Upper lobe of right lung (tissue), 1 donor: ENCODE measurements at places on chromosomes 2 and 18.

DNA sequence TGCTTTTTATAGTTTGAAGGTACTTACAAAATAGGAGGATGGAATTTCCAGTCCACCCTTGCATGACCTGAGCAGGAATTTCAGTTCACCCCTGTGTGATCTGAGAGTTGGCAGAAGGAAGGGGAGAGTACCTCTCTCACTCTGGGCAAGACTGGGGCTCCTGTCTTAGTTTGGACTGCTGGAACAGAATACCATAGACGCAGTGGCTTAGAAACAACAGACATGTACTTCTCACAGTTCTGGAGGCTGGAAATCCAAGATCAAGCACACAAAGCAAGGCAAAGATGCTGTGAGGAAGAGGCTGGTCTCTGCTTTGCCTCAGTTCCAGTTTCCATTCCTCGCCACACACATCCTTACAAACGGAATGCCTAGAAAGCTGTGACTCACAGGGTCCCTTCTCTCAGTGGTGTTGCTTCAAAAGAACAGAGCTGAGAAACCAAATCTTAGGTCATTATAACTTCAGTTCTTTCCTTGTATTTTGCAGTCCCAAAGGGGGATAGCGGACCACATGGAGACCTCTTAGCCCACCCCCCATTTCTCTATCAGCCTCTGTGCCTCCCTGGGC is 108.8 kb upstream of the HAAO start:
- DNase-seq = no peak

- DNase-seq = peak; percentile 66
Measured at GRCh38 chr18:77004555-77005380, 127.8 kb downstream of the MBP start.

- no peak for DNase-seq
Measured at GRCh38 chr2:102283996-102284395, 27.4 kb upstream of the IL1RL1 start.

GRCh38 chr2:234290671-234291070 is 206.2 kb downstream of the ARL4C start:
- no peak for DNase-seq

GRCh38 chr2:113370478-113371091 is 66.9 kb upstream of the ZNG1B start:
- no peak for DNase-seq

GRCh38 chr2:158460632-158461297 is 4.0 kb downstream of the PKP4 start:
- no peak for DNase-seq

GRCh38 chr2:197513915-197514314 is 2.0 kb upstream of the MOB4 start:
- no peak for DNase-seq

DNA sequence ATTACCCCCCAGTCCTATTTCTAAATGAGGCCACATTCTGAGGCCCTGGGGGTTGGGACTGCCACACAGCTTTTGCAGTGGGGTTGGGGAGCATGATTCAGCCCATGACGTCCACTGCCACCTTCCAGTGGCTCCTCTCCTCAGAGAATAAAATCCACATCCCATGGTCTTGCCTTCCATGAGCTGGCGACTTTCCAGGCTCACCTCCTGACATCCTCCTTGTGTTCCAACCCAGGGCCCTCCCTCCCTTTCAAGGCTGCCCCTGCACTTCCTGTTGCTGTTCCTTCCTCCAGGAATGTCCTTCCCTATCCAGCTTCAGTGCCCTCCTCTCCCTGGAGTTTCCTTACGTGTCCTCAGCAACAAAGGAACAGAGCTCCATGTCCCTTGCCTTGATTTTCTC is 187.3 kb upstream of the ID2 start:
- no peak for DNase-seq

DNA sequence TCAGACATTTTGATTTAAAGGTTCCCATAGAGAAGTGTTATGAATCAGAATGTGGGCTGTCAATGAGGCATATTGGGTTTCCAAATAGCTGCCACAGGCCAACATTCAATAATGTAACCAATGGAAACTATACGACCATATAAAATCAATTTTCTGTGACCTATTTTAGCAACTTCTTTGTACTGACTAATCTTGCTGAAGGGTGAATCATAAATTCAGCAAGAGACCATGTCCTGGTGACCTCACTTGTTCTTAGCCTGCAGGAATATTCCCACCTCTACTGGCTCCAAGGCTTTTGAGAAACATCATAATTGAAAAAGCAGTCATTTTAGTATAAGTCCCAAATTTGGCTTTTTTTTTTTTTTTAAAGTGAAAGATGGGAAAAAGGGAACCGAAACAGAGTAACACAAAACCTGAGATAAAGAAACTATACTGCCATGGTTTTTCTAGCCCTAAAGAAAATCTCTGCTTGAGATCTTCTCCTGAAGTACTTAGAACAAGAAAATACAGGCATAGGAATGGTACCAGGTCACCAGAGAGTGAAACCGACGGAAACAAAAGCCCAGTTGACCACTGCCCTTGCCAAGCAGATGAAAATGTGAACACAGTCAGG is 32.1 kb downstream of the PLEKHM3 start:
- DNase-seq = no peak

DNA sequence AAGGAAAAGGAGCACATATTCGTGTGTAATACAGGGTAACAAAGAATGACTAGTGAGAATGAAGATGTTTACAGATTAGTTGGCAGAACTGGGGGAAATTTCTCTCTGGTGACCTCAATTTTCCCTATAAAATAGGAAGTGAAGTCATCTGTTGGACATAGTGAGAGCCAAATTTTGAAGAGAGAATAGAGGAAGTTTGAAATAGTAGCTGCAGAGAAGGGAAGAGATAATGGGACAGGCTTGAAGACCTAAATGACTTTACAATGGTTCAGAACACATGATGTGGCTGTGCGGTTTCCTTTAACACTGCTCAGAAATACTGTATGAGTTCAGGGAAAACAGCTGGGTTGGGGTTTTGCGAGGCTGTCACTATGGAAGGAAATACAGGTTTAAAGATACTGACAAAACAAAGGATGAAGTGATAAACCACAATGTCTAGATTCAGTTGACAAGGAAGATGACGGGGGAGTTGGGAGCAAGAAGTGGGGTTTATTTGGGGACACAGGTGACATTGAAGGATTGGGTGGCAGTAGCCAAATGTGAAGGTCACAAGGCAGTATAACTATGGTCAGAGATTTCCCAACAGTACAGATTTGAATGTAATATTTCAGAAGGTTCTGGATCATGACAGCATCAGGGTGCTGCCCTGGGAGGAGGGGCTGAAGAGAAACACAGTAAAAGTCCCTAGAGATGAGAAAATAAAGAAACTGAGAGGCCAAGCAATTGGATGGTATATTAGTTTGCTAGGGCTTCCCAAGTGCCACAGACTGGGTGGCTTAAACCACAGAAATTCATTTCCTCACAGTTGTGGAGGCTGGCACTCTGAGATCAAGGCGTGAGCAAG is 82.6 kb upstream of the TANK start:
- DNase-seq = no peak

GRCh38 chr18:79378536-79379250 is 17.0 kb upstream of the NFATC1 start:
- peak; percentile 88 for DNase-seq

DNA sequence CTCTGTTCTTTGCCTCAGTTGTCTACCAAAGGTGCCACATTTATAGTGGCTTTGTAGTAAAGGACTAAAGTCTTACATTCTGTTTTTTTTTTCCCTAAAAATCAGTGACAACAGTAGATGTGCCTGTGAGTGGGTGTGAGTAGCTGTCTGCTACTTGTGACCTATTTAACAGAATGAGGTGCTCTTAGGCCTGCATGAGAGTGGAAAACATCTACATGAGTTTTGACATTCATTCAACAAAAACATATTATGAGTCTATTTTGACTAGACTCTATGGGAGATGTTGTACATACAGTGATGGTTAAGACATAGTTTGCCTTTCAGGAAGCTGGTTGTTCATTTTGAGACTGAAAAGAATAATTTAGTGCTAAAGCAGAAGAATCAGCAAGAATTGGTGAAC is 36.7 kb downstream of the IL1R2 start:
- no peak for DNase-seq

GRCh38 chr2:103754530-103754929 is 992.7 kb downstream of the TMEM182 start:
- DNase-seq = no peak

DNA sequence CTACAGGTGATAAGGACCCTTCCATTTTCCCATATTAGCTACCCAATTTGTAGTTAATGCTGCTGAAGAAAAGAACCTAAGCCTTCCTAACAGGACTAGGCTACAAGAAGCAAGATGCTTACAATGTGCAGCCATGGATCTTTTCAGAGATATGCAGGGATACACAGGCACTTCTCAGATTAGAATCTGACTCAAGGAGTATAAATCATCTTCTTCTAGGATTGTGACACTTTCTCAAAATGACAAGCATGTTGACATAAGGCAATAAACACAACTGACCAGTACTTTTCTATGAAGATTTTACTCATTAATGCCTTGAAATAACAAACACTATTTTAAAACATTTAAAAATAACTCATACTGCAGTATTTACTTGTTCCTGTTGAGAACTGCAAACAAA is 127.9 kb upstream of the ACVR2A start:
- DNase-seq = no peak

DNA sequence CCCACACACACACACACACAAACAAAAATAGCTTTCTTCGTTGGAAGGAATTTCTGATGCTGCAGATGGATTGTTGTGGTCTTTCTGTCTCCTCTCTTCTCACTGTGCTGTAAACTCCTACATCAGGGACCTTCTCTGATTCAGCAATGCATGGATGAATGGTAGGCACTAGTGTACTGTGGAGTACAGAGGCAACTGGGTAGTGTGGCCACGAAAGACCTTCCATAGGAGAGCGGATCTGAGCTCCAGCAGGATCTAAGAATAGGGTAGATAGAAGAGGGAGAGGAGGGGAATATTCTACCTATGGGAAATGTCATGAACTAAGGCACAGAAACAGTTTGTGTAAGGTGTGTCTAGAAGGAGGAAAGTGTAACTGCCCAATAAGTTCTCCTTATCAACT is 266.8 kb downstream of the MYCN start:
- DNase-seq = no peak

DNA sequence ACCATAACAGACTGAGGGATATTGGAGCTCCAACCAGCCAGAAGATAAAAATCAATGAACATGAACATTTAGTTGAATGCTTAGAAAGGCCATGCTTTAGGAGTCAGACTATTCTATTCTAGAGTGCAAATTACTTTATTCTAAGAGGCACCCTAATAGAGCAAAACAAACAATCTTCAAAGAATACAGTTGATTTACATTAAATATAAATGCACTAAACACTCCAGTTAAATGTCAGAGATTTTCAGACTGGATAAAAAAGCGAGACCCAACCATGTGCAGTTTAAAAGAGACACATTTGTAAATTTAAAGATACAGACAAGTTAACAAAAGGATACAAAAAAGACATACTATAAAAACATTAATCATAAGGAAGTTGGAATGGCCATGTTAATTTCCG is 214.0 kb upstream of the SMAD7 start:
- no peak for DNase-seq

- peak; percentile 54 for DNase-seq
Measured at GRCh38 chr2:142131010-142131669, at the start of gene LRP1B. LRP1B (minus strand) TSS chr2:142131016; CDS start chr2:142130729, 287 bp downstream.

DNA sequence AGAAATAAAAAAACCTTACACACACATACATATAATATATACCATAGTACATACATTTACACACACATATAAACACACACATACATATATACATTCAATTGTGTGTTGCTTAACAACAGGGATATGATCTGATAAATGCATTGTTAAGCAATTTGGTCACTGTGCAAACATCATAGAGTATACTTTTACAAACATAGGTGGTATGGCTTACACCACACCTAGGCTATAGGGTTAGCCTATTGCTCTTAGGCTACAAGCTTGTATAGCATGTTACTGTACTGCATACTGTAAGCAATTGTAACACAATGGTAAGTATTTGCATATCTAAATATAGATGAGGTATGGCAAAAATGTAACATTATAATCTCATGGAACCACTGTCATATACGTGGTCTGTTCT is 156.8 kb upstream of the ERBB4 start:
- no peak for DNase-seq

GRCh38 chr2:189300916-189301315 is 121.4 kb upstream of the COL5A2 start:
- DNase-seq = no peak

DNA sequence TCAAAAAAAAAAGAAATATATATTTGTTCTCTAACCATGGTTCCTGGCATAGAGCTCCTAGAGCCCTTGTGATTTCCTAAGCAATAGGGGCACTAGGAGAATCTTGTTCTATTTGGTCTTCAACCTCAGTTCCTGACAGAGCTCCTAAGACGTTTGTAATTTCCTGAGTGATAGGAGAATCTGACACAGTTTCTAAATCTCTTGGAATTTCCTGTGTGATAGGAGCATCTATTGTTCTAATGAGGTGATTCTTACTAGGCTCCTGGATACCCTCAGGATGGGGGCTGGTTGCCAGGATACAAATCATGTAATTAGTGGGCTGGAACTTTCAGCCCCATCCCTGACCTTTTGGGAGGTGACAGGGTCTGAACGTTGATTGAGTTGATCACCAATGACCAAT is 245.8 kb downstream of the ZEB2 start:
- DNase-seq = no peak

DNA sequence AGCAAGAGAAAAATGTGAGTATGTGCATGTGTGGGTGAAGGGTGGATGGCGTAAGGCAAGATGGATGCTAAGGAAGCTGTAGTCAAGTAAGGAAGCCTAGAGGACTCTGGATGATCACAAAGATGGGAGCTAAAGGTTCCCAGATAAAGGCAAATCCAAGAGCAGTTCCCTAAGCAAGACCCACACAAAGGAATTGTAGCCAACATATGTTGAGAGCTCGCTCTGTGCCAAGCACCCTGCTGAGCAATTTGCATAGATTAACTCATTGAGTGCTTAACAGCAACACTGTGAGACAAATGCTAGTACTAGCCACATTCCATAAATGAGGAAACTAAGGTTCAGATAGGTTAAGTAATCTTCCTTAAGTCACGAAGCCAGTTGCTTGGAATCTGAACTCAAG is 132.6 kb downstream of the C1D start:
- DNase-seq = no peak

- DNase-seq = no peak
Measured at GRCh38 chr2:16870491-16871076, 204.9 kb upstream of the CYRIA start.

GRCh38 chr18:32919799-32920198 is 147.0 kb upstream of the KLHL14 start:
- no peak for DNase-seq

DNA sequence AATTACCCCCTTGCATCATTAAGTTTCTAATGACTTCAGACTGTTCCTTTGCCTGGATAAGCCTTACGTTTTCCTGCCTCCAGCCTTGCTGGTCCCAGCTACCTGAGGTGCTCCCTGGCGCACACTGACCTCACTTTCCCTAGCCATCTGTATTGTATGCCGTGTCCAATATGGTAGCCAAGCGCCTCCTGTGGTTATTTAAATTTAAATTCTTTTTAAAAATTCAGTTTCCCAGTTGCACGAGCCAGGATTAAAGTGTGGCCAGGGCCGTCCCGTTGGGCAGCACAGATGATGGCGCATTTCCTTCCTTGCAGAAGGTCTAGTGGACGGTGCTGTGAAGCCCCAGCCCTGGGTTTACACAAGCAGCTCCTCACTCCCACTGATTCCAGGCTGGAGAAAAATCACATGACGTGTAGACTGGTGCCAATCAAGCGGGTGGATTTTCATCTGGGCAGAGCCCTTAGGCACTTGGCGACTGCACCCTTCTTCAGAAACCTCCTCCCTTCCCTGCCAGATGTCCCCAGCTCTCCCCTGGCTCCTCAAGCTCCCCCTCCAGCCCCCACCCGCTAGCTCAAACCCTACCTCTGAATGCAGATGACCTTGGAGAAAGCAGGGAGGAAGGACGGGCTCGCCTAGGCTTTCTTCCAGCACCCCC is 33.9 kb downstream of the ACKR3 start:
- peak; percentile 33 for DNase-seq

GRCh38 chr2:186543561-186544131 is 46.2 kb upstream of the ITGAV start:
- DNase-seq = no peak
